ENCODE measurements at places on chromosomes 3 and 15.

DNA sequence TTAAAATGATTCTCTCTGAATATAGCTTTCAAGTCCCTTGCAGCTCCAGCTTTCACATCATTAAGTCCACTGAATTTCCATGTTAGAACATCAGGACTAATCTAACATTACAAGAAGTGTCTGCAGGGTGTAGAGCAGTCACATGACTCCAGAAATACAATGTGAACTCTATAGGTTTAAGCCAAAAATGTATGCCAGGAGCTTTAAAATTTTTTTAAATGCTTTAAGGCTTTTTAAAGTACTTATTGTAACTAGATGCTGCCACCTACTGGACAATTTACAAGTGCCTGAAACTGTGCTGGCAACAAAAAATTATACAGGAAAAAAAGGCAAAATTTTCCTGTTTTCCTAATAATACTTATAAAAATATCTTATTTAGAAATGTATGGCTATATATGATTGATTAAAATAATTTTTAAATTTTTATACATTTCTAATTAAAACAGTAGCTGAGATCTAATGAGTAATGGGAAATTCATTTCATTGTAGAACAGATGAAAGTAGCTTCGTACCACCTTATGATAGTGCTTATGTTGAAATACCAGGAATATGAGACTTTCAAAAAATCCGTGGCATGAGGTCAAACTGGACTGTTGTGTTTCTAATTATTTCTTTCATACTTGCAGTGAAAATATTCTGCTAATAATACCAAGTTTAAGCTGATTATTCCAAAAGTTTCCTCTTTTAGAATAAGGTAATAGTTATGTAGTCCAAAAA is 25.7 kb downstream of the FSIP1 start:
- DNase-seq = no peak

DNA sequence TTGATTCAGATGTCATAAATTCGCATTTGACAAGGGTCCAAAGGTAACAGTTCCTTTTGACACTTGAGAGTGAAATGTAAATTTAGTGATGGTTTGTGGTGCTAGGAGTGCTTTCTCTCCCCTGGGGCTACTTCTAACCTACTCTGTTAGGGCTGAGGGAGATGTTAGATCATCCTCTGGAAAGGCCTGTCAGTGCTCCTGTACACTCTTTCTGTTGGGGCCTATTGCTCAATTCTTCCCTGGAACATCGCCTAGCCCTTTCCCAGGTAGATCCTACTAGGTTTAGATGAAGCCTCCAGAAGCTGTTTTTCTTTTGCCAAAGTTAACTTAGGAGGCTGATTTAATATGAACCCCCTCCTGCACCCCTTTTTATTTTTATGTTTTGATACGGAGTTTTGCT is 1.4 kb downstream of the PCCB start:
- DNase-seq = no peak

DNA sequence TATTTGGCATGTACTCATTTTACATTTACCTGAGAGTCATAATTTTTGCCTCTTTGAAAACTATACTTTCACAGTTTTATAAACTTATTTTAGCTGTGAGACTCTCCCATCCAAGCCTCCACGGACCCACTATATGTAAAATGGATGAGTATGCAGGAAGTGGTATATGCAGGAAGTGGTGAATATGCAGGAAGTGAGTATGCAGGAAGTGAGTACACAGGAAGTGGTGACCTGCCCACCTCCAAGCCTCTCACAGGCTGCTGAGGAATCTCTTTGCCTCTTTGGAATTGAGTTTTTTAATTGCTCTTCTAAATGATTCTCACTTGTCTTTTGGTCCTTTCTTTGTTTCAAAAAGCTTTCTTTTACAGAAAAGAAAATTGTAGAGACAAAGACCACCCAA is 85.2 kb downstream of the KBTBD8 start:
- DNase-seq = peak; percentile 29

DNA sequence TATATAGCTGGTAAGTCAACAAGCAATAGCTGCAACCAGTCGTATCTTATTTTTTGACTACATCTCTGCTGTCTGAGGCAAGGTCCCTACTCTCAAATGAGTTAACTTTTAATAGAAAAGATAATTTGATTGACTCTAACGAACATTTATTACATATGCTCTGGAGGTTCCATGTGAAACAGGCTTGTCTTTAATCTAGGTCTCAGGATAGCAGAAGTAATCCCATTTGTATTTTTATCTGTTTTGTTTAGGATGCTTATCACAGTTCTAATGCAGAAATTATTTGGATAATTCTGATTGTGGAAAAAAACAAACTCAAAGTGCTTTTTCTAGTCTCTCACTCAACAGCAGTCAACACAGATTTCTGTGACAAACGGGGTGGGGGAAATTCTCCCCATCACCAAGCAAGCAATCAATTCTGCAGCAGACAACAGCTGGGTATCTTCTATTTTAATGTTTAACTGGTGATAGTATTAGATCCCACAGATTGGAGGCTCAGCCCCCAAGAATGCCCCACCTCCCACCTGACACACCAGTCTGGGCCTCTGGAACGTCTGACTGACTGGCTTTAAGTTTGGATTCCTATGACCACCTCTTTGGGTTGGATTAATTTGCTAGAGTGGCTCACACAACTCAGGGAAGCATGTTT is 58.8 kb downstream of the ITPR1 start:
- DNase-seq = no peak

DNA sequence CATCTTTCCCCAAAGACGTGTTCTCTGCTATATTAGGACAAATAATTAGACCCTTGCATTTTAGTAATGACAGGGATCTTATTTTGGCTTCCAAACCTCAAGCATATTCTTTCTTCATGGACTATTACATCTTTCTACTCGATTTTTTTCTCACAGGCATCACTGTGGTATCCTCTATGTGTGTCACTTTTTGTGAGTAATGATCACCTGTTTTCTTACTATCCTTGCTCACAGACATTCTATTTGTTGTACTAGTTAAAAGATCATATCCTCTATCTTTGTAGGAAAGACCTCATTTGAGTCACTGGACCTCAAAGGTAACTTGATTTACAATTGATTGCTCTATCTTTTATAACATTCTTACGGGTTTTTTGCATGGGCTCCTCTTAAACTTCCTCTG is 6.8 kb downstream of the C3orf80 start:
- DNase-seq = no peak

DNA sequence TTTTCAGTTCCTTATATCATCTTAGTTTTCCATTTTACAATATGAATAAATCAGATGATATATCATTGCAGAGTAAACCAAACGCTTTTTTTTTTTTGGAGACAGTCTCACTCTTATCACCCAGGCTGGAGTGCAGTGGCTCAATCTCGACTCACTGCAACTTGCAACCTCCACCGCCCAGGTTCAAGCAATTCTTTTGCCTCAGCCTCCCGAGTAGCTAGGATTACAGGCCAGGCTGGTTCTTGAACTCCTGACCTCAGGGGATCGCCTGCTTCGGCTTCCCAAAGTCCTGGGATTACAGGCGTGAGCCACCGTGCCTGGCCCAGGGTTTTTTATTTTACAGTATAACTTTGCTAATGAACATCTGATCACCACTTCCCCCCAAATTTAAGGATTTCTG is 5.9 kb upstream of the EBLN2 start:
- no peak for DNase-seq

GRCh38 chr3:170811515-170811914 is 58.5 kb downstream of the RPL22L1 start:
- DNase-seq = no peak

All from GDM1 (cell line).